ENCODE measurements at places on chromosomes 11 and 22.

DNA sequence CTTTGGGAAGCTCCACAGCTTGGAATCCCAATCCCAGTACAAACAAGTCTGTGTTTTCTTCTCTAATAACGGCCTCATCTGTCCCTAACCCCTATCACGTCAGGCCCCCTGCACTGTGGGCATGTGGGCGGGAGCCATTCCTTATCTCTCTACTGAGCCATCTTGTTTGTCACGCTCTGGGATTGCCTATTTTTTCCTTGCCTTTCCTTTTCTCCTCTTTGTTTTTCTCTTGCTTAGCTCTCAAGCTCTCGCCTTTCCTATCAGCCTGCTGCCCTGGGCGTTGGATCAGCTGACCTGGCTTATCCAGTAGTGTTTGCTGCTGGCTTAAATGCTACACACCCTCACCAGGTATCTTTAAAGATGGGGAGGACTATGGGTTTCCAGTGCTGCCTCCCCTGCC, 35.8 kb downstream of the ARHGAP1 start:
- DNase-seq, result no peak

DNA sequence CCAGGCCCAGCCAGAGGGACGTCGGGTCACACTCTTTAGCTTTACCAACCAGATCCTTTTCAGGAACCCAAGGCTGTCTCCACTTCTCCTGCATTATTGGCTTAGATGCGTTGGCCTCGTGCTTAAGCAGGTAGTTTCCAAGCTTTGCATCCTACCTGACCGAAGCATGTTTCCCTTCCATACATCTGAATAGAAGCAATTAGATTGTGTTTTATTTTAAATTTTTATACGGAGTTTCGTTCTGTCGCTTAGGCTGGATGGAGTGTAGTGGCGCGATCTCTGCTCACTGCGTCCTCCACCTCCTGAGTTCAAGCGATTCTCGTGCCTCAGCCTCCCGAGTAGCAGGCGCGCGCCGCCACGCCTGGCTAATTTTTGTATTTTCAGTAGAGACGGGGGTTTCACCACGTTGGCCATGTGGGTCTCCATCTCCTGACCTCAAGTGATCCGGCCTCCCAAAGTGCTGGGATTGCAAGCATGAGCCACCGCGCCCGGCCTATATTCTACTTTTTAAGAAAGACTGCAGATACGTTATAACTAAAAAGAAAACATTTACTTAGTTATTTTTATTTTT, 677 bp downstream of the DYNC2H1 start:
- DNase-seq, result no peak

- no peak for DNase-seq
Measured at GRCh38 chr22:30191040-30191701, 55.4 kb downstream of the LIF start.

DNA sequence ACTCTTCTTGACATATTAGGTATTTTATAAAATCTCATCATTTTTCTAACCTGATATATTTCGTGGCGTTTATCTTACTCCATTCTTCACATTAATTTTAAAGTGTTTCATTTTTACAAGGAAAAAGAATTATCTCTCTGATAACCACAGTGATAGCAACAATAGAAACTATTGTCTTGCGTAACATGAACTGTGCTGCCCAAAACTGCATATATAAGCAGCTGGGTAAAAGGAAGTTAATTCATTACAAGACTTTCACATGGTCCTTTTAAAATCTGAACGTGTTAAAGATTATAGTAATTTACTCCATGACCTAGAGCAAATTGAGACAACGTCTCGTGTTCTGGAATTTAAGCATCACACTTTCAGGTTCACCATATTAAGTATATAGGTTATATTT, 210.4 kb upstream of the GRIA4 start:
- DNase-seq, result no peak

GRCh38 chr11:3022300-3022967, 30.3 kb upstream of the NAP1L4 start:
- no peak for DNase-seq

DNA sequence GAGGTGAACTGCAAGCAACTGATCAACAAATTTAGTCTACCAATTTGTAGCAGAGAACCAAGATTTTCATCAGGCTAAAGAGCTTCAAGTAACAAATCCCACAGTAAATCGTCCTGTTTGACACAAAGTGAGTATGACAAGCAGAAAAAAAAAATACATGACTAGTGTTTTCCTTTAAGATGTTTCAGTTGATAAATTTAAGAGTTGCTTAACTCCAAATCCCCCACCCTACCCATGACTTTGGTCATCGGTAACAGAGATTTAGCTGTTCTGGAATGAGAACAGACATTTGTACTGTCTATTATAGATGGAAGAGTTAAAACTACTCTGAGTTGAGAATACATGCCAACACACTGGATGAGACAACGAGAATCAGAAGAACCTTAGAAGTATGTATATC, 165.0 kb upstream of the MTMR2 start:
- no peak for DNase-seq

- no peak for DNase-seq
Measured at GRCh38 chr22:28424427-28425080, 255.1 kb downstream of the TTC28 start.

DNA sequence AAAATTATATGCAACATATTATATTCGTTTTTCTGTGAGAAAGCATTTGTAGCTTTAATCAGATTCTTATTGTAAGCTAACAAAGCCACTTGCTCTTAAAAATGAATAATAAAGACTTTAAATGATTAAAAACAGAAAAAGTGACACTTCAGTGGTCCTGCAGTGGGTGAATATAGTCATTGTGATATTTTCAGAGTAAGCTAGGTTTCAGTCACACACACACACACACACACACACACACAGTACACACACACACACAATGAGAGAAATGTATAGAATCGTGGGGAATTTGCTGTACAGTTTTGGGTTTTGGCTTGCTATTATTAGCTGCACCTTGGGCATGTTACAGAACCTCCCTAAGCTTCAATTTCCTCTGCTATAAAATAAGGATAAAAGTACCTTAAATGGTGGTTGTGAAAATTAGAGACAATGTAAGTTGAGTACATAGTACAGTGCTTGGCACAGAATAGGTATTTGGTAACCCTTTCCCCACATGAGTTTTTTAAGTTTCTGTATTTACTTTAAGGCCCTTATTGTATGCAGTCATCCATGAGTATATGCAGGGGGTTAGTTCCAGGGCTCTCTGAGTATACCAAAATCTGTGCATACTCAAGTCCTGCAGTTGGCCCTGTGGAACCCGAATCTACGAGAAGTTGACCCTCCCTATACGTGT, 39.8 kb downstream of the CSTPP1 start:
- DNase-seq, result no peak

- DNase-seq, result no peak
Measured at GRCh38 chr11:62127941-62128770, 4.3 kb downstream of the INCENP start.

- DNase-seq, result peak; percentile 20
Measured at GRCh38 chr22:20392983-20393704, 807 bp upstream of the ZNF74 start.
